Stimulated activated CD4-positive, alpha-beta T cell treated with anti-CD3 and anti-CD28 coated beads, Interleukin-1b, Interleukin-23, amount 100 ng/mL, for 1 hour (primary cell): ENCODE measurements at places on chromosomes 3 and 15.

GRCh38 chr15:31207246-31207645, 105.7 kb upstream of the TRPM1 start:
- DNase-seq = no peak

- DNase-seq = no peak
Measured at GRCh38 chr3:30527720-30528119, 78.7 kb upstream of the TGFBR2 start.

GRCh38 chr3:146307456-146307725, 56.5 kb upstream of the PLSCR4 start:
- DNase-seq = no peak

- no peak for DNase-seq
Measured at GRCh38 chr3:184415203-184415490, 35.3 kb downstream of the CHRD start.

DNA sequence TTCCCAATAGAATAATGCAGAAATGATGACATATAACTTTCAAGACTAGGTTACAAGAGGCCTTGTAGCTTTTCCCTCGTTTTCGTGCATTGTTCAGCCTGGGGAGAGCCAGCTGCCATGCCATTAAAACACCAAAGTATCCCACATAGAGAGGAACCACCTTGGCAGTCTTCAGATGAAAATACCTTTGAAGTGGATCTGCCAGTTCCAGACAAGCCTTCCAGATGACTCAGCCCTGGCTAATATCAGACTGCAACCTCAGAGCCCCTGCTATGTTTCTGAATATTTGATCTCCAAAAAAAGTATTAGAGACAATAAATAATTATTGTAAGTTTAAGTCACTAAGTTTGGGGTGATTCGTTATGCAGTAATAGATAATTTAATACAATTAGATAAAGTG, 294.3 kb upstream of the GBE1 start:
- no peak for DNase-seq

DNA sequence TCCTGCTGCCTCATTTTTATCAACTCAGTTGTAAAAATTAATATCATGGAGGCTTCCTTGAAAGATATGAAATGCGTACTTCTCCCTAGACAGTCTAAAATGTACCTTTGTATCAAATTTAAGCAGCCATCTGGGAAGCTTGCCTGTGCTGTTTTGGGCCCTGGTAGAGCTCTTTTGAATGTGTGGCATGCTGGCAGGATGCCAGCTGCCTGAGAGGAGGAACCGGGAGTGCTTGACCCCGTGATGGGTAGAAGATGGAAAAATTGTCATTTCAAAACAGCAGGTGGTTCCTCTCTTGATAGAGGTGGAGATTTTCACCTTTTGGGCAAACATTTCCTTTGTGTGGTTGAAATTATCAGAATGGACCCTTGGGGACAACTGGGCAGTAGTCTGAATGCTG, 245.3 kb downstream of the RPLP1 start:
- DNase-seq = no peak

DNA sequence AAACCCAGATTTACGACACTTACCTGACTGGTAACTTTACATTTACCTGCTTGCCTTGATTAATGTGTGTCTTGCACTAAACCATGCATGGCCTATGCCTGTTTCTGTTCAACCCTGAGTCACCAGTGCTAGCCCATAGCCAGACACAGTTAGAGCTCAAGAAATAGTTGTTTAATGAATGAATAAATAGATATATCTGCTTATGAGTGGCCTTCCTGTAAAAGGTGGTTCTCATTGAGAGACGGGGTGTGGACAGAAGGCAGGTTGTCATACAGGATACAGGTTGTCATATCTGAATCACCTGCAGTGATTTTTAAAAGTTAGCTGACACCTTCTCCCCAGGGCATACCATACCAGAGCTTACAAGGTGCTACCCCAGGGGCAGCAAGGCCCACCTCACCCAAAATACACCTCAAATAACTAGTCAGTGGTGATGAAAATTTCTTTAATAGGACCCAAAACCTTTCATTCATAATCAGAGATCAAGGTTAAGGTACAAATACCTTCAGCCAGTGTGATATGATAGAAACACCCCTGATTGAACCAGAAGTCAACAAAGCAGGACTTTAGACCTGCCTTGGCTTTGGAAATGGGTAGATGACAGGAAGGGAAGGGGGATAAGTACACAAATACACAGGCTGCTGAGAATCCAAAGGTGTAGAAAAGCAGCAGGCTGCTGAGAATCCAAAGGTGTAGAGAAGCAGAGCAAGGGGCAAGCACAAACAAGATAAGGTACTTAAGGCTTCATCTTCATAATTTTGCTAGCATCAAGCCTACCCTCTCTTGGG, 45.4 kb upstream of the TSC22D2 start:
- DNase-seq = no peak

- DNase-seq = no peak
Measured at GRCh38 chr3:73580343-73580742, 44.4 kb downstream of the PDZRN3 start.

DNA sequence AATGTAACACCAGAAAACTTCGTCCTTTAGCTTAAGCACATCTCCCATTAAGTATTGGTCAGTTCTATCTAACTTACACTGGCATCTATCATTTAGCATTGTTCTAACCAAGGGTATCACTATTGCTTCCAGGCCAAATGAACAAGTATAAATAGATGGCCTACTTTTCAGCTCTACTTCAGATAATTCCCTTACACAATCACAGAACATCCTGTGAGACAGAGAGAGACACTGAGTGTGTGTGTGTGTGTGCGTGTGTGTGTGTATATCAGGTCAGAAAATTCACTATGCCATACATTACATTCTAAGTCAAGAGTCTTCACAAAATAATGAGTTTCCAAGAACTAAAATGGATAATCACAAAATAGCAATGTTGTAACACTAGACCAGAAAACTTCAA, 39.1 kb downstream of the SCAPER start:
- DNase-seq = no peak

DNA sequence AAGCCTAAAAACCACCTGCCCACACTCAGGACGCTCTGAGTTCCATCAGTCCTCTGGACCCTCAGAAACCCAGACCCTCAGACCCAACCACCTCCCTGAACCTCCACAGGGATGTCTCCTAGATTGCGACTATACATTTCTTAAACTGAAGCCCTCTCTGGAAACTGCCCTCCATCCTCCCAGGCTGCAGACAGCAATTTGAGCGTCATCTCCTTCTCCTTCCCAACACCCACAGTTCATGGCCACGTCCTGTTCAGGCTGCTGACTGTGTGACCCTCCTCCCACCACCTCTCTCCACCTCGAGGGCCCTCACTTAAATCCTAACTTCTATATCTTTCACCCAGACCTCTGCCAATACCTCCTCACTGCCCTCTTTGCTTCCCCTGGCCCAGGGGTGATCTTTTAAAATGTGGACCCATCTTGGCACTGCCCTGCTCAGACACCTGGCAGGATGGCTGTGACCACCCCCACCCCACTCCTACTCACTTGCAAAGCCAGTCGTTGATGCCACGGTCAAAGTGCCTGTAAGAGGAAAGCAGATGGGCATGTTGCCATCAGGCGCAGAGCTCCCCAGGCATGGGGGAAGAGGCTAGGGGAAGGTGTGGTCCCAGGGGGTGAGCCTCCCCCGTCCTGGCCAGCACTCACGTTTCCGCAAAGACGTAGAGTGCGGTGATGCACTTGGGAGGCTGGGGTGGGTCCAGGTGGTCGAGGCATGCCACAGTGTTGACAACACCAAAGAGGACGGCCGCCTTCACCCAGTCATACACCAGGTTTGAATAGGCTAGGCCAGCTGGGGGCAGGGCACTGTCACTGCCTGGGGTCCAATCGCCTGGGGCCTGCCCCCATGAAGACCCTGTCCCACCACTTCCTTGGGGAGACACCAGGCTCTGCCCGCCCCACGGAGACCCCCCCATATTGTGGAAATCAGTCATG, 6.0 kb downstream of the HHATL start:
- DNase-seq = no peak

GRCh38 chr3:184258926-184259325, 2.4 kb downstream of the CAMK2N2 start:
- DNase-seq = no peak

DNA sequence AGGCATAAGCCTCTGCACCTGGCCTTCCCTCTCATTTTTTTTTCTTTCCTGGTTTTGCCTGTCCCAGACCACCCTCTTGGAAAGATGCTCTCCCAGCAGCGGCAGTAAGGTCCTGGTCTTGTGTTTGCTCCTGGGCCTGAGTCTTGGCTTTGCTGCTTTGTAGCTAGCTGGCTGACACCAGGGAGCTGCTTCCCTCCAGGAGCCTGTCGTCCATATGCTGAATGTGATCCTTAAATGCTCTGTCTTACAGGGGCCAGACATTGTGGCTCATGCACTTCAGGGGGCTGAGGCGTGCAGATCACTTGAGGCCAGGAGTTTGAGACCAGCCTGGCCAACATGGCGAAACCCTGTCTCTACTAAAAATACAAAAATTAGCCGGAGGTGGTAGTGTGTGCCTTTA, 17.2 kb downstream of the FLNB start:
- DNase-seq = no peak

- no peak for DNase-seq
Measured at GRCh38 chr3:71511446-71511845, 72.1 kb downstream of the FOXP1 start.

- DNase-seq = no peak
Measured at GRCh38 chr15:101669744-101670143, 17.6 kb upstream of the TM2D3 start.

GRCh38 chr15:68492855-68493254, 60.9 kb upstream of the ITGA11 start:
- no peak for DNase-seq

DNA sequence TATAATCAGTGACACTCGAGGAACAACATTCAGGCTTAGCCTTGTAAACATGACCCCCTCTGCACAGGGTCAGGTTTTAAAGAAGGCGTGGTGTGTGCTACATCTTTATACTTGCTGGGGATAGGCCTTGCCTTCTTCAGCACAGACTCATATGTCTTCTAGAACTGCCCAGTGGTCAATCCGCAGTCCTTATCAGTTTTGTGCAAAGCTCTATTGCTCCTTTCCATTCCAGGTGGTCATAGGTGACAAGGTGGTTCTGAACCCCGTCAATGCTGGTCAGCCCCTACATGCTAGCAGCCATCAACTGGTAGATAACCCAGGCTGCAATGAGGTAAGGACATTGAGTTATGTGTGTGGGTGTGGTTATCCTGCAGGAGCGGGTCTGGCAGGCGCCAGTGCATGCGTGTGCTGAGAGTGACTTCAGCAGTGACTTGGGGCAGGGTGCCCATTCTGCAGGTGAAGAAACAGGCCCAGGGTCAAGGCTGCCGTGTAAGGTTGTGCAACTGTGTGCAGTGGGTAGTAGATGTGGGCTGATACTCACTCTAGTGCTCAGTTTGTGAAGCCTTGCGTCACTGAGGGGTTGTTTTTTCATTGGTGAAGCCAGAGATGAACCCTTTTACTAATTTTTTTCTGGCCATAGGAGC, 150.9 kb downstream of the ITPR1 start:
- no peak for DNase-seq

DNA sequence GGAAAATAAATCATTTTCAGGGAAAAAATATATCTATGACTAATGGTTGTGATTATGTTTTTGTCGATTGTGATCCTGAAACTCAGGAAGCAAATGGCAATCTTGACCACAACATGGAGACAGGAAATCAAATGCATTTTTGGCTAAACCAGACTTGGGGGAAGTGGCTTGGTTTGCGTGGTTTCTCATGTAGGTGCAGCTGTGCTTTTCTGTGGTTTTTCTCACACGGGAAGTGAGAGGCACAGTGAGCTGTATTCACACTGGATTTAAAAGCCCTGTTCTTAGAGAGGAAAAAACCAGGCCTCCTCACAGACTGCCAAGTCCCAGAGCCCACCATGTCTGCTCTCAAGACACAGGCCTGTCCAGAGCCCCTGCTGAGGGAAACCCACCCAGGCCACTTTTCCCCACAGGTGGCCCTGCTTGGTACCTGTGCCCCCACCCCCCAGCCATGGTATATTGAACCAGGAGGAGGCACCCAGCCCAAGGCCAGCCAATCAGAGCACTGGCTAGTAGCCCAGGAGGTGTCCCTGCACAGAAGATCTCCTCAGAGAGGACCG, 46.1 kb downstream of the BTD start:
- no peak for DNase-seq
